Muscle of back (tissue), 13 donors: ENCODE measurements at places on chromosomes 3 and 15. TPM values are rescaled to one million over a fixed set of nuclear protein-coding genes. Genes with fewer than 3 reads are reported as not detected.

CNTN6 gene
- polyA plus RNA-seq = 1.8 TPM

DNA sequence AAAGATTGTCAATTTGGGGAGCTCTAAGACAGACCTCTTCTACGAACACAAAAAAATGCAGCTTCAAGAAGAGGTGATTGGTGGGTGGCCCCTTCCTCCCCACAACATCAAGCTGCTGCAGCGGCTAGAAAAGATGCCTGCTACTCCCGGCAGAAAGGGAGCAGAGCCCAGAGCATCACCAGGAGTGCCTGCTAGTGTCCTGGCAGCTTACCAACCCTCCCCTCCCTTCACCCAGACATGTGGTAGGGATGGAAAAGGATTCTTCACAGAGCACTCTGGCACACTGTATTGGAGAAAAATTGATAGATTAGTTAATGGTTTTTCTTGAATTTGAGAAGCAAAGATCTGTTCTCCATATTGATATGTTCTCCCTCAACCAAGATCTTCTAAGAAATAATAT lies 10.8 kb downstream of the IP6K1 start:
- DNase-seq = no peak

ZPLD1 gene
- polyA plus RNA-seq = not detected

DNA sequence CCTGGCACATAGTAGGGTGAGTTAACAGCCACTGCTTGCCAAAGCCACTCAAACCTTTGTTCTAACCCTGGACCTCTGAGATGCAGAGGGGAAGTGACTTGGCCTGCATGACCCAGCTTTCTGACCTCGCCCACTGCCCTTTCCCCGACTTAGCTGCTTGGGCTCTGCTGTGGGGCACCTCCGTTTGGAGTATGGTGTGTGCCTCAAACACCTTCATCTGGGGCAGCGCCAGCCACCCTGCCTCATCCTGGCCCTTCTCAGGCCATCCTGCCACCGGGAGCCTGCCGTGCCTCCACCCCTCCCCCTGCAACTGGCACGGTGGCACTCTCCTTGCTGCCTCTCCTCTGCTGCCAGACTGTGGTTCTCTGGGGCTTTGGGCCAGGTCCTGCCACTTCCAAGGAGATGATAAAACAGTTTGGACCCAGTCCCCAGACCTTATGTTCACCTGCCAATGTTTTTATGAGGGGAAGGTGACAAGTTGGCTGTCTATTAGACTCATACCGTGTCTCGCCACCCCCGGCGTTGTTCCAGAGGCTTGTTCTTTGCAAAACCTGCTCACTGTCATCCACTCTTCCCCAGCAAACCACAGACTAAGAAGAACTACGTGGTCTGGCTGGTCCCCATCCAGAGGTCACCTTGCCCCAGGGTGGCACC lies 32.2 kb downstream of the SLC6A6 start:
- no peak for DNase-seq

GRCh38 chr3:12585970-12586369 lies 29.1 kb downstream of the MKRN2 start:
- no peak for DNase-seq

EPHB1 gene
- polyA plus RNA-seq = 38.7 TPM

DNA sequence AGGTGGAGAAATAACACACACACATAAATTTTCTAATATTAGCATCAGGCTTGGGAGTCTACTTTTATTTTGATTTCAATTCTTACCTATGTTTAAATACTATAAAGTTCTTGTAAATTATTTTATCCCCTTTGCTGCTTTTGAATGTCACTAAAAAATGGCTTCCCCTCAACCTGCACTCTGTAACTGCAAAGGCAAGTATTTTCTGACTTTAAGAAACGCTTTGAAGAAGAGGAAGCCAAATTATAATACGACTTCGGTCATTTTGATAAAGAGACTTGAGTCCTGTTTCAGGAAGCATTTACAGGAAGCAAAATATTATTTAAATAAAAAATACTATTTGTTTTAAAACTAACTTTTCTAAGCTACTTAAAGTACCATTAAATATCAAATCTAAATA lies 627.7 kb upstream of the AGTR1 start:
- DNase-seq = no peak

- DNase-seq = no peak
Measured at GRCh38 chr15:75830910-75831805, 12.1 kb upstream of the UBE2Q2 start.

- no peak for DNase-seq
Measured at GRCh38 chr3:47847260-47847659, 44.3 kb downstream of the DHX30 start.

DNA sequence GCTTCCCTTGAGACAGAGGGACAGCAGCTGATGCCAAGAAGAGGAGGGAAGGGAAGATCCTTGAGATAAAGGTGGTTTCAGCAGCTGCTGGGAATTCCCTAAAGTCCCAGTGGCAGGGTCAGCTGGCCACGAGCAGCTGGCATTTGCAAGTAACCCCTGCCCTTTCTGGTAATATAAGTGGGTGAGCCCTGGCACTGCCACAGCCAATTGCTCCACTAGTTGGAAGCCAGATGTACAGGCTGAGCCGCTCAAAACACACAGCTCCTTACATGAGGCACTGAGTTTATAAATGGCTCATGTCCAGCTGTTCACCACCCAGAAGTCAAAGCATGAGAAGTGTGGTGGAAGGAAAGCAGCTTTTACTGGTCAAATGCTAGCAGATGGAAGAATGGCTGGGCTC lies 35.4 kb downstream of the PRR20G start:
- no peak for DNase-seq

DNA sequence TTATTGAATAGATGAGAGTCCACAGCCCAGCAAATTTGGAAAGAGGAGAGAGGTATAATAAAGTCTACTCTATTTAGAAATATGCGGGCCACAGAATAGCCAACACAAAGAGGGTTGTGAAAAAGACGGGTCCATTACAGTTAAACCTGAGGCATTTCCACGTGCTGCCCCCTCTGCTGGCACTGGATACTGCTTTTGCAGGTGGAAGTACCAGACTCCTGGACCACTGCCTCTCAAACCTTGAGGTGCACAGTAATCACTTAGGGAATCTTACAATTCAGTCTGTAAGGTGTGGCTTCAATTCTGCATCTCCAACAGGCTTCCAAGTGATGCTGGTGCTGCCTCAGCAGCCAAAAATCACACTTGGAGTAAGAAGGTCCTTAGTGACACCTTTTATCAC lies 3.0 kb upstream of the TFDP2 start:
- DNase-seq = no peak

GRCh38 chr15:69167218-69167846 lies 6.9 kb downstream of the GLCE start:
- no peak for DNase-seq

DNA sequence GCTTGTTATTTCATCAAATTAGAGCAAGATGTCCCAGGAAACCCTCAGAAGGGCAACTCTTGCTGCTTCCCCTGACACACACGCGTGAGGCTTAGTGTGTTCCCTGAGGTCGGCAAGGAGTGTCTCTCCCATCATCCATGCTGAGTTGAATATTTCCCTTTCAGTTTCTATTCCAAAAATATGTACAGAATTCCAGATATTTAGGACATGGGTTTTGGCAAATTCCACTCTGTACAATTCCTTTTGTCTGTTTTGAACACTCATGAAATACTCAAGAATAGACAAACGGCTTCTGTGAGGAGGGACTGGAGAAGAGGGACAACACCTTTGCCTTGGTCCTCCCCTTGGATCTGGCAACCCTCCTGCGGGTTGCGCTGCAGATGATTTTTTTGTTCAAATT lies 138.0 kb downstream of the DUT start:
- no peak for DNase-seq

GRCh38 chr15:77629070-77630030 lies 3.4 kb downstream of the LINGO1 start:
- DNase-seq = no peak

GRCh38 chr15:90188914-90189748 lies 12.0 kb upstream of the SEMA4B start:
- no peak for DNase-seq

- peak; percentile 2 for DNase-seq
Measured at GRCh38 chr15:41281236-41281635, 50.2 kb downstream of the CHP1 start.

DNA sequence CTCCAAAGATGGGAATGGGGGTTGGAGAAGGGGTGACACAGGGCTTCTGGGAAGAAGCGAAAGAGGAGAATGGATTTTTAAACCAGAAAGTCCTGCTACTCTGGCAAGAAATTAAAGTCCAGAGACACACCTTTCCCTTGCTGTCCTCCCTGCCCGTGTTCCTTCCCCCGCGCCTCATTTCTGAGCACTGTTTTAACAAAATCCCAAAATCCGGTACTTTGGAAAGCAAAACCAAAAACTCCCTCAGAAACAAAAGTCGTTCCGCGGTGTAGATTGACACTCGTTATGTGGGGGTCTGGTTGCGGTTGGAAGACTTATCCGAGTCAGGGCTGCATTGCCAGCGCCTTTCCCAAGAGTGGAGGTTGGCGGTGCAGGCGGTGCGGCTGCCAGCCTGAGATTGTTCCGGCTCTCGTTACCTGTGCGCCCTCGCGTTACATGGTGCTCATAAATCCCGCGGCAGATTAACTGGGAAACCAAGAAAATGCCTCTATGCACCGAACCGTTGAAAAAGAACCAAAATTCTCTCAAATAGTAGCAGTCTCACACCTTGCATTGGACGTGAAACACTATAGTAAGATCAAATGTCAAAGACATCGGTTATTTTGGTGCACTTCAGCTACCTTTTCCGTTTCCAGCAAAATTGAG lies 217.7 kb downstream of the MEIS2 start:
- DNase-seq = no peak

GRCh38 chr15:76401285-76401684 lies 64.7 kb downstream of the ISL2 start:
- DNase-seq = no peak

IL12A gene
- polyA plus RNA-seq = 0.69 TPM

DNA sequence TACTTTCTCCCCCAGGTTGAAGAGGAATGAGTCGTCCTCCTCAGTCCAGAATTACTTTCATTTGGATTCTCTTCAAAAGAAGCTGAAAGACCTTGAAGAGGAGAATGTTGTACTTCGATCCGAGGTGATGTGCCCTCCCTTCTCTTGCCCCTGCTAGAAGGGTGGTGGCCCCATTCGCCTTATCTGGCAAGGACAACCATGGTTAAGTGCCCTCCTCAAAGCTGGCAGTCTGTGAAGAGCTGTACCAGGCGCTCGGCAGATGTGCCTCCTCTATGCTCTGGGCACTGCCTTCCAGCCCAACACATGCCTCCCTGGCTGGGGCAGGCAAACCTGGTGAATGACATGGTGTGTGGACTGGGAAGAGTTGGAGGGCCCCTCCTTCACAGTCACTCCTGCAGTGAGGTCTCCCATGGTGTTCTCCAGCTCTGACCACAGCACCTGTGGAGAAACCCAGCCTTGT lies 77.0 kb downstream of the CCK start:
- no peak for DNase-seq

DNA sequence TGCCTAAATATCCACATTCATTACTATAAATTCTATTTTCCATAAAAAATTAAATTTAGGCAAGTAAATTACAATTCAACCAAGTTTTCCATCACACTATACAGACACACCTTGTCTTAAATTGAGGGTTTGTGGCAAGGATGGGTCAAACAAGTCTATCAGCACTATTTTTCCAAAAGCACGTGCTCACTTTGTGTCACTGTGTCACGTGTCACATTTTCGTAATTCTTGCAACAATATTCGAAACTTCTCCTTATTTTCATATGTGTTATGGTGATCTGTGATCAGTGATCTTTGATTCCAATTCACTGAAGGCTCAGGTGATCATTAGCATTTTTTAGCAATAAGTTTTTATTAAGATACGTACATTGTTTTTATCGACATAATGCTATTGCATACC lies 323.3 kb upstream of the CNTN4 start:
- DNase-seq = no peak

GRCh38 chr3:160801386-160802118 lies 45.5 kb downstream of the PPM1L start:
- no peak for DNase-seq

DNA sequence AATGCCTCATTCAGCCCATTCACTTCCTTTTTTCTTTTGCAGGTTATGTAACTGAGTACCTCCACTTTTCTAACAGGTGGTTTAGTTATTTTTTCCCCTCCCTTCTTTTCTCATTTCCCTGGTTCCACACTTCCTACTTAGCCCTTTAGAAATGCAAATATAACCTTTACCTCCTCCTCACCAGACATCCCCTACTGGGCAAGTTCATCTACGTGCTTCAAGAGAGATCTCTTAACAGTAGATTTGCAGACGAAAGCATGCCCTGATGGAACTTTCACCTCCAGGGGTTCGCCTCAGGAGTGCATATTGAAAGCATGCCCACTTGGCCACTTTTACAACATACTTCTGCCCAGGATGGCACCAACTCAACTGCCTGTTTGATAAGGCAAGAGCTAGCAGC lies 314.1 kb upstream of the LRRC3B start:
- no peak for DNase-seq

GRCh38 chr3:188841906-188842305 lies 329.9 kb upstream of the TPRG1 start:
- DNase-seq = no peak

DNA sequence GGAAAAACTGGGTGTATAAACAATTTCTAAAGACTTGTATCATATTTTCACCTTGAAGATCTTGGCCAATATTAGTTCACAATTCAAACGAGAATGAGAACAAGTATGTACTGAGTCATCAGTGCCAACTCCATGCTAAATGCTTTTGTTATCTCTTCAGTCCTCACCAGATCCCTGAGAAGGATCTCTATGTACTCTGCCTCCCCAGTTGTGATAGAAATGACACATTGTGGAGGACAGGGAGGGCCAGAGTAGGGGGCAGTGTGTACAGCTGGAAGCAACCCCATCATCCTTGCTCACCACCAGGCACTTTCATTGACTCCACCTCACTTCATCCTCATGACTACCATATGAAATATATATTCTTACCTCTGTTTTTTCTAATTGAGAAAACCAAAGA lies 353.7 kb upstream of the SOX2 start:
- DNase-seq = no peak

DNA sequence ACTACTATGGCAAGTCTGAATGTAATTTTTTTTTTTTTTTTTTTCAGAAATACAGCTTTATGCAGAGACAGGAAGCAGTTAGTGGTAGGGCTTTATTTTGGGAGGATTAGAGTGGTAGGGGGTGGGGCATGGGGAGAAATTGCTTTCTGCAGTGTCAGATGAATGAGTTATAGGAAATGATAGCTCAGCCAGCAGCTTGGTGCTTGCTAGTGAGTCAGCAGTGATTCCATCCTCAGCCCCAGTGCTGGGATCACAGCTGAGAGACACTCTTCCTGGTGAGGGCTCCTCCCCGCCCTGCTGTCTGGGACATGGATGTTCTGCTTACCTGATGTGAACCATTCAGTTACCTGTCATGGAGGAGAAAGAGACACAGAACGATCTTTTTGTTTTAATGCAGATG lies 39.6 kb downstream of the SEMA6D start:
- peak; percentile 30 for DNase-seq

TCTA gene
- polyA plus RNA-seq = 13.4 TPM

PPCDC gene
- 8.5 TPM for polyA plus RNA-seq

PEX5L gene
- 0.44 TPM for polyA plus RNA-seq

FOXB1 gene
- not detected for polyA plus RNA-seq

INSYN1 gene
- 5.8 TPM for polyA plus RNA-seq

IMPG2 gene
- 0.59 TPM for polyA plus RNA-seq

TMEM108 gene
- 19.8 TPM for polyA plus RNA-seq

DNA sequence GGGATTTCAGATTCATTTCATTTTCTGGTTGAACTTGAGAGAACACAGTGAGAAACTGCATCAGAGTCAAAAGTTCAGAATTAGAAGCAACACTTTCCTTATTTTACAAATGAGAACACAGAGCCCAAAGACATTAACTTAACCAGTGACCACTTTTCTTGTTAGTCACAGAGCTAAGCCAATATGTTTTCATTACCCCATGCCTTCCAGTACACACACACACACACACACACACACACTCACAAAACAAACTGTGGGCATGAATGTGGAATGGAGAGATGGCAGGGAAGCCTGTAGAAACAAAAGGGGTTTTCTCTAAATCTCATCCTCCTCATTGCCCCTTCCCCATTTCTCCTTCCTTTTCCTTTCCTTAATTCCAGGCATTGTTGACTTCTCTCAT lies 267.4 kb upstream of the GADL1 start:
- no peak for DNase-seq
